AG10803 (cell line): ENCODE measurements at places on chromosomes 6 and 20.
A peak's percentile ranks its signal among the peaks of the same experiment; 100 is the strongest.

DNA sequence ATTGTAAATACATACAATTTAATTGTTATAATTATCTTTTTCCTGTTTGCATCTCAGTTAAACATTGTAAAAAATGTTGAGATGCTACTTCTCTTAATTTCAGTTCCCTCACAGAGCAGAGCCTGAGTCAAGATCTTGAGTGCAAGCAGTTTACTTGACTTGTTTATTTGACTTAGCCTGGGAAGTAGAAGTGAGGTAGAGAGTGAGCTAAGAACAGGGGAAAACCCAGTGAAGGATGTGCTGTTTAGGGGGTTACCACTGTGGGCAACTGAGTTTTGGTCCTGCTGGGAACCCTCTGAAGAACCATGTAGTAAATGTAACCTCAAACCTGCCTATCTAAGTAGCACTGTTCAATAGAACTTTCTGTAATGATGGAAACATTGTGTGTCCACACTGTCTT lies 495.2 kb upstream of the FLRT3 start:
- no peak for DNase-seq

- no peak for DNase-seq
Observed at GRCh38 chr6:3124667-3125066, 6.2 kb downstream of the BPHL start.

DNA sequence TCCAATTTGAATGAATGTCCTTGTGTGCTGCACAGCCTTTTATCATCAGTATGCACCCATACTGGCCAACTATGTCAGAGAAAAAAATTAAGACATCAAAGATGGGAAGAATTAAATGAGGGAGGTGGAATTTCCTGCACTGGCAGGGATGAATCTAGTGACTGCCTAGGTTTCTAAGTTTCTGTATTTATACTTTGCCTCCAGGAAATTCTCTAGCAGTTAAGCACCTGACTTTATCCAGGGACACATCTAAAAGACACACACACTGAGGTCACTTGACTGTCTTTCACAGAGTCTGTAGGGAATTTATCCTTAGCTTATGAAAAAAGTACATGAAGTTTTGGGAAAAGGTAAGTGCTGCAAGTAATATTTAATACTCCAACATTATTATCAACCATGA lies 636.5 kb upstream of the PTCHD4 start:
- DNase-seq, result no peak

DNA sequence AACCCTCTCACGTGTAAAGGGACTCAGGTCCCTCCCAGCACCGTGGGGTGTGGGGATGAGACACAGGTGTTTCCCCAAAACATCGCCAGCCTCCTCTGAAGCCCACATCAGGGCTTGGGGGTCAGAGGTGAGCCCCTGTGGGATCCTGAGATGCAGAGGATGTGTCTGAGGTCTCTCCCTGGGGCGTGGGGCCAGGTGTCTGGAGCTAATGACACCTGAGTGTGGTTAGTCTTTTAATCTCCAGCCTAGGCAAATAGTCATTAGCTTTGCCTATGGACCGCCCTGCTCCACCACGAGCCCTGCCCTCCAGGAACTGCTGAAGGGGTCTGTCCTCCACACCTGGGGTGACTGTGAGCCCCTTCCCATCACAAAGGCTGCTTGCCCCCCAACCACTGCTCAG lies 1.7 kb downstream of the SRMS start:
- no peak for DNase-seq

DNA sequence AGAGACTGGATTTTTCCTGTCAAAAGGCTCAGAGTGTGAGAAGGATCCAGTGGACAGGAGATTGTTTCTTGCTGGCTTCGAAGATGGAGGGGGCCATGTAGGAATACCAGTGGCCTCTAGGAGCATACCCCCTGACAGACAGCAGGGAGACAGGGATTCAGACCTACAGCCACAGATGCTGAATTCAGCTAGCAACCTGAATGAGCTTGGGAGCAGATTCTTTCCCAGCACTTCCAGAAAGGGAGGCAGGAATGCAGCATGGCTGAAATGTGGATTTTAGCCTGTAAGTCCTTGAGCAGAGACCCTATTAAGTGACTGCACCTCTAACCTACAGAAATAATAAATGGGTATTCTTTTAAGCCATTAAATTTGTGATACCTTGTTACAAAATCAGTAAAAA lies 44.6 kb downstream of the STXBP5 start:
- no peak for DNase-seq

DNA sequence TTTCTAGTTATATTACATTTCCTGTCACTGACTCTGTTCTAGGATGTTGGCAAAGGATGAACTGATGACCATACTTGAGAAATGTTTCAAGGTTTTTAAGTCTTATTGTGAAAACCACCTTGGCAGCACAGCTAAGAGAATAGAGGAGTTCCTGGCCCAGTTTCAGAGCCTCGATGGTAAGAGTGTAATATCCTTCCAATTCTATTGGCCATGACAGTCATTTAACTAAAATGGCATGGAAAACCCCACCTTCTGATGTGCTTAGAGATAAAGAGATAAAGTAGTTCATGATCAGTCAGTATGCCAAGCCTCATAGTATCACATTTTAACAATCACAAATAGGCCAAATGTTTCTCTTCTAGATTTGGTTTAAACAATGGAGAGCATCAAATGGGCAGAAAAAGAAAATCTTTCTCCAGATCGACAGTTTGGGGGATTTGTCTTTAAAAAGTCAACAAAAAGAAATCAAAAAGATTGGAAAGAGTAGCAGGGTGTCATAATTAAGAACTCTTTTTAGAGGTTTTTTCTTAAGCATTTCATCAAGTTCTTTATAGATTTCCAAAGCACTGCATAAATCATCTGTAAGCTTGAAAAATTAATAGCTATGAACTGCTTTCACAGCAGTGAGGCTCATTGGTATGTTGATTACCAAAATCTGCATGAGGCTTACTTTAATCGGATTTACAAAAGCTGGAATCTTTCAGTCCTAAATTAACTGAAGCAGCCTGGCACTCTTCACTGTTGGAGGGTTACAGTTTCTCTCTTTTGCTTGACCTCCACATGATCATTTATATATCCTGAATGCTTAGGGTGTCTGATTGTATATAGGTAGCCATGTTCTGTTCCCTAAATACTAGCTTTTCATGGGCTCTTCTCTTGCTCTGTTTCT lies 48.7 kb downstream of the AKIRIN2 start:
- DNase-seq, result peak; percentile 28

- DNase-seq, result no peak
Observed at GRCh38 chr6:147054158-147054557, 150.1 kb upstream of the STXBP5 start.

- no peak for DNase-seq
Observed at GRCh38 chr20:49851991-49852390, 39.4 kb downstream of the SLC9A8 start.

- no peak for DNase-seq
Observed at GRCh38 chr6:43331470-43331869, 22.8 kb upstream of the CRIP3 start.

DNA sequence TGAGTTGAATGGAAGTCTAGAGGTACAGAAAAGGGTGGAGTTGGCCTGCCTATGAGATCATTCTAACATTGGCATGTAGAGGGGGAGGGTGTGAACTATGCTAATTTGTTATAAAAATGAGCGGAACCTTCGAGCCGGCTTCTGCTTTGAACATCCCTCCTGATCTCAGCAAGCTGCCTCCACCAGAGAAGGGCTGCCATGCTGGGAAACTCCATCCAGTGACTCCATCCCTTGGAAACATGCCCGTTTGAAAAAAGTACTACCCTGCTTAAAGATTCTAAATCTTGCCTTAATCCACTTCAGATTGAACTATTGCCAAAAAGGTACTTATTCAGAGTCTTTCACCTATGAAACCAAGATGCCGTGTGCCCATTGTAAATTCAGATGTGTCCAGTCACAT lies 43.6 kb upstream of the TMEM170B start:
- no peak for DNase-seq

GRCh38 chr6:170003451-170004160 lies 252.2 kb downstream of the ERMARD start:
- DNase-seq, result no peak

DNA sequence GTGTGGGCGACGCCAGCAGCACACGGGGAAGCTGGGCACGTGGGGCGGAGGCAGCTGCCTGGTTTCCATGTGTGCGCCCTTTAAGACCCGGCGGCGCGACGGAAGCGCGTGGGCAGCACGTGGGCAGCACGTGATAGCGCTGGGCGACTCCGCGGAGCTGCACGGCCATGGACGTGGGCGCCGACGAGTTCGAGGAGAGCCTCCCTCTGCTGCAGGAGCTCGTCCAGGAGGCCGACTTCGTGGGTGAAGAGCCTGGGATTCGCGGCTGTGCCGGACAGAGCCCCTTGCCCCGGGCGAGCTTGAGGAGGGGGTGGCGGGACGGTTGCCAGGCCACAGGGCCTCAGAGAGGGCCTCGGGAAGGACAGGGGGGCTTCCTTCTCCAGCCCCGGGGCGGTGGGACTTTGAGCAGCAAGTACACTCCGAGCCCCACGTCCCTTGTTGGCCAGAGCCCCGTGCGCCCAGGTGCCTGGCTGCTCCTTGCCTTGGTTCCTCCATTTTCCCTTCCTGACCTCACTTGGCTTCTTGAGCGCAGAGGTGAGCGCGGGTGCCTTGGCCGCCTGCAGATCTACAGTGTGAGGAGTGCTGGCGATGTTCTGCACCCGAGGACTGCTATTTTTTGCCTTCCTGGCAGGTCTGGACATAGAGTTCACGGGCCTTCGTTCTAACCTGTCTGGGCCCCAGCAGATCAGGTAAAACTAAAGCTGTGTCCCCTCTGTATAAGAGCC lies at the start of gene PNLDC1:
TSS of gene PNLDC1 (plus strand) at position 136 of the 725 bp plus-strand sequence. CDS start at position 168, 32 bp downstream.
- no peak for DNase-seq

- DNase-seq, result no peak
Observed at GRCh38 chr6:27139756-27140579, 107.5 kb upstream of the PRSS16 start.

- no peak for DNase-seq
Observed at GRCh38 chr20:42901689-42902440, 287.8 kb downstream of the PTPRT start.
